Activated CD8-positive, alpha-beta T cell treated with anti-CD3 and anti-CD28 coated beads for 36 hours (primary cell): ENCODE measurements at places on chromosomes 11 and 22. TPM values are rescaled to one million over a fixed set of nuclear protein-coding genes. Genes with fewer than 3 reads are reported as not detected.

Gene KLHL35
- total RNA-seq, result 0.16 TPM

Gene EXPH5
- total RNA-seq, result 4.1 TPM

Gene IGF2
- 8.2 TPM for total RNA-seq

Gene FCHSD2
- total RNA-seq, result 23.6 TPM

Gene LMNTD2
- total RNA-seq, result 0.88 TPM

Gene C11orf91
- total RNA-seq, result not detected

Gene MIAT
- 11.9 TPM for total RNA-seq

Gene CASP5
- not detected for total RNA-seq

Gene PIWIL4
- total RNA-seq, result 0.36 TPM

Gene C11orf16
- total RNA-seq, result not detected

Gene GPR83
- total RNA-seq, result 0.07 TPM

Gene OR52N4
- total RNA-seq, result 1.1 TPM

Gene EMID1
- 0.14 TPM for total RNA-seq

Gene NAALAD2
- total RNA-seq, result not detected

Gene OR8G5
- total RNA-seq, result not detected

Gene ZNF70
- total RNA-seq, result 1.7 TPM

Gene BID
- 16.3 TPM for total RNA-seq

Gene GGTLC3
- not detected for total RNA-seq

Gene OR51G2
- not detected for total RNA-seq

Gene NCR3LG1
- 4.2 TPM for total RNA-seq

Gene KIF18A
- total RNA-seq, result 23.2 TPM

Gene DERL3
- 7.6 TPM for total RNA-seq

Gene PGA5
- not detected for total RNA-seq

Gene IGLL1
- not detected for total RNA-seq

Gene SLC15A3
- 3.9 TPM for total RNA-seq

Gene FAM111B
- total RNA-seq, result 18.3 TPM

Gene BTG4
- 0.36 TPM for total RNA-seq

Gene SNX32
- 1.6 TPM for total RNA-seq

Gene LRRC75B
- 1.2 TPM for total RNA-seq

Gene OSM
- total RNA-seq, result 45.7 TPM

Gene TRIM77
- total RNA-seq, result not detected

Gene TOMM22
- total RNA-seq, result 155 TPM

Gene MUS81
- 54.7 TPM for total RNA-seq

Gene KRTAP5-10
- not detected for total RNA-seq
